NK-92 treated with Interleukin-12 subunit alpha and Interleukin-12 subunit beta, amount 100 ng/mL, for 24 hours (cell line): ENCODE measurements at places on chromosomes 7 and 10.

DNA sequence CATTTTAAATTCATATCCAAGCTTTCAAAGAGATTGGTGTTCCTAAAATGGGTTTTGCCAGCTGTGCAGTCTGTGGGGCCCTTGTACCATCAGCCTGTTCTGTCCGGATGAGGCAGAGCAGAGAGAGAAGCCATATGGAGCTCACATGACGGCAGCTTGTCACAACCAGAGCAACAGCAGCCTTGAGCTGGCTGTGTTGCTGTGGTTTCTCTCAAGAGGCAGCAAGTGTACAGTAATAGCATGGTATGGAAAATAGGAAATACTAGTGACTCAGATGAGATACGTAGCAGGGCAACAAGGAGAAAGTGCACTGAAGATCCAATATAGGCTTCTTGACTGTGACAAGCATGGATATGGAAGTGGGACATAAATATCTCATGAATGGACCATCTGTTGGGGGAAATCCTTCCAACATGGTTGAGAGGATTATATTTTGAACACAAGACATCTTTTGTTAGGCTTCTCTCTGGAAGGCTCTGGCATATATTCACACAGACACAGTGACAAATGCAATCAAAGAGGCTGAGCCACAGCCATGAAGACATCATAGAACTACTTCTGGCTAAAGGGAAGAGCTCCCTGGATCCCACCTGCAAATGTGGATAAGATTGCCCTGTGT, 251.0 kb upstream of the TAC1 start:
- no peak for DNase-seq

GRCh38 chr10:63027531-63027930, 105.6 kb upstream of the NRBF2 start:
- no peak for DNase-seq

- DNase-seq = no peak
Observed at GRCh38 chr7:106346167-106346677, 61.4 kb upstream of the NAMPT start.

DNA sequence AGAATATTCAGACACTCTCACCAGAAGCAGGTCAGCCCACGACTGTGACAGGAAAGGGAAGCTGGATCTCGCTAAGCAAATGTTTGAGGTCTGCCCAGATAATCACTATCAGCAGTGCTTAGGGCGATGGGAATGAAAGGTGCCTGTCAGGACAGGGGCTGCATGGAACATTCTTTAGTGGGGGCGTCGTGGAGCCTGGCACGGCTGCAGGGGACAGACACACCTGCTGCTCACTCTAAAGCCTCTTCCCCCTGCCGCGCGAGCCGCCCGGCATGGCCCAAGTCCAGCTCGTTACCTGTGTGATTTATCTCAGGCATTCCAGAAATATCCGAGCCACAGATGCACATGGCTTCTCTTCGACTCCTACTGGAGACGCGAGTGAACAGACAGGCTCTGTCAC, 235.5 kb downstream of the GLRX3 start:
- DNase-seq = no peak

DNA sequence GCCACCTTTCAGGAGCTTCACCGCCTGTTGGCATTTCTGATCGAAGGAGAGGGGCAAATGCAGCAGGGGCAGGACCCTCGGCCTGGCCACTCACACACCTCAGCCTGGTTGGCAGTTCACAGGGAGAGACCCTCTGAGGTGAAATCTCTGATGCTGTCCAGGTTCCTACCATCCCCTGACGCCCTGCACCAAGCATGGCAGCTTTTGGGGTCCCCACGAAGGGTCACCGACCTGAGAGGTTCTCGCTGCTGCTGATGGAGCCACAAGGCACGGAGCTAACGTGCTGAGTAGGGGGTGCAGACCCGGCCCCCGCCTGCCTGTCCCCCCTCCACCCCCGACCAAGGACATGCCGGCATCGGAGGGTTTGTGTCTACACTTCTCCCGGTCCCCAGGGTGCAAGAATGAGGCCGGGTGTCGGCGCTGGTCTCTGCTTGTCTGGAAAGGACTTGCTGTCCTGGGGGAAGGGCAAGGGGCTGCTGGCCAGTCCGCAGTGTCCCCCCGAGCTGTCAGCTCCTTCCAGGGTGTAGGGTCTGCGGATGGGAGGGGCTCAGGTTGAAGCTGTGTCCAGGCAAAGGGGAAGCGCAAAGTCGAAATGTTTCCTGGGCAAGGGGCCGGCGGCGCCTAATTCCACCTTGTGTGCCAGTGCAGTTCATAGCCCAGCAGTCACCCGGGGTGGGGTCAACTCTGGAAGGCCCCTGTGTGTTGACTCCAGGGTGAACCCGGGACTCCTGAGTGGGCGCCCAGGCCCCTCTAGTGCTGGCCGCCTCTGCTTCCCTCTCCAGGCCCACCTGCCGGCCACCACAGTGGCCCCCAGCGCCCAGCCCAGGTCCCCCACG, 132.6 kb downstream of the DNAJB6 start:
- DNase-seq = no peak

DNA sequence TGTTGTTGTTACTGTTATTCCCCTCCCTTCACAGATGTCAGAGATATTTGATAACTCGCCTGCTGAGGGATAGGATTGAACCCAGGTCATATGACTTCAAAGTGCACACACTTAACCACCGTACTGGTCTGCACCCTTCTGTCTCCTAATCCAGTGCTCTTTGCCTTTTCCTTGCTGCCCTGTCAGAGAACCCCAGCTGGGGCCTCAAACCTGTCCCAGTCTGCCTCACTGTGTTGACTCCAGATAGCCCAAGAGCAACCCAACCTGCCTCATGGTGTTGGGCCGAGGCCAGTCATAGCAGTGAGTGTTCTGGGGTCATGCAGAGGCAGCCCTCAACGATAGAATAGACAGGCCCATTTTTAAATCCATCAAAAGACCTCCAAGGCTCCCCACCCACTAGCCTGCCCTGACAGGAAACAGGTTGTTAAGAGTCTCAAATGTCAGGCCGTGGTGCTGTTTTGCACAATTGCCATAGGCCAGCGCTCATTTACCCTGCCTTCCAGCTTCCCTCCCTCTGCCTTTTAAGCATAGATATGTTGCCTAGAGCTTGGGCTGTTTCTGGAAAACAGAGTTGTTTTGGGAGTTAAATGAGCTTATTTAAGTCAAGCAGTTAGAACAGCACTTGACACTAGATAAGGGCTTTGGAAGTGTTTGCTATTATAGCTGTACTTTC, 37.0 kb upstream of the PDCD4 start:
- no peak for DNase-seq

DNA sequence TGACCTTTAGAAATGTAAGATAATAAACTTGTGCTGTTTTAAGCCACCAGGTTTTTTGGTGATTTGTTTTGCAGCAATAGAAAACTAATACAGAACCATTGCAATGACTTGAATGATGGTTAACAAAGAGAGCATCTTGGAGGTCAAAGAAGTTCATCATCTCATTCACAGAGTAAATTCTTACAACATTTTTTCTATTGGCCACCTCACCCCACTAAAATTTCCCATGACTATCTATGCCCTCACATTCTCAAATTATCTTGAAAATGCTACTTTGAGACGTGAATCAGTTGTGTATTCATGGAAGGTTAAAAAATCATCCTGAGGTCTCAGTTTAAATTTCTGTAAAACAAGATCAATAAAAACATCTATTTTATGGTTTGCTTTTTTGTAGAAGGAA, 754.2 kb downstream of the SORCS1 start:
- DNase-seq = no peak

- DNase-seq = no peak
Observed at GRCh38 chr10:21130108-21130507, 233.0 kb upstream of the NEBL start.

DNA sequence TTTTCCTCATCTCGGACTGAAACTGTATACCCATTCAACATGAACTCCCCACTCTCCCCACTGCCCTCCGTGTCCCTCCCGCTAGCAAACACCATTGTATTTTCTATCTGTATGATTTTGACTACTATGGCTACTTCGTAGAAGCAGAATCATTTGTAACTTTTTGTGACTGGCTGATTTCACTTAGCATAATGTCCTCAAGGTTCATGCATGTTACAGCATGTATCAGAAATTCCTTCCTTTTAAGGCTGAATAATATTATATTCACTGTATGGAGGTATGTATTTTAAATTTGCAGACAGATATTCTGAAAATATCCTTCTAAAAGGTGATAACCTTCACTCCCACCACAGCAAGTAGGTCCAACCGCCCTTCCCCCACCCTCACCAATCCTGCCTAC, 42.9 kb upstream of the MMD2 start:
- no peak for DNase-seq

DNA sequence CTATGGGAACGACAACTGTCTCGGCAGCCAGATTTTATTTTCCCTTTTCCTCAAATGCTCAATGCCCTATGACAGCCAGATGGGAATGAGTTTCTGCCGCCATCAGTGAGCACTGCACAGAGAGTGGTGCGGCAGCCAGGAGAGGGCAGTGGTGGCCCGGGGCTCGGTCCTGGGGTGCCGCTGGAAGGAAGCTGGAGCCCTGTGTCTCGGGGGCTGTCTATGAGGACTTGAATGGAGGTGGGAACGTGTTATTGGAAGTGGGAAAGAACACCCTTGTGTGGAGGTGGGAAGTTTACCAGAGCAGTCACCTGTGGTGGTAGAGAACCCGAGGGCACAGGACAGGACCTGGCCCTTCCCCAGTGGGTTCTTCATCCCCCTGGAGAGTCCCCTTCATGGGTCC, 35.8 kb downstream of the JAKMIP3 start:
- DNase-seq = no peak

- no peak for DNase-seq
Observed at GRCh38 chr10:133174689-133175263, 14.8 kb downstream of the KNDC1 start.

DNA sequence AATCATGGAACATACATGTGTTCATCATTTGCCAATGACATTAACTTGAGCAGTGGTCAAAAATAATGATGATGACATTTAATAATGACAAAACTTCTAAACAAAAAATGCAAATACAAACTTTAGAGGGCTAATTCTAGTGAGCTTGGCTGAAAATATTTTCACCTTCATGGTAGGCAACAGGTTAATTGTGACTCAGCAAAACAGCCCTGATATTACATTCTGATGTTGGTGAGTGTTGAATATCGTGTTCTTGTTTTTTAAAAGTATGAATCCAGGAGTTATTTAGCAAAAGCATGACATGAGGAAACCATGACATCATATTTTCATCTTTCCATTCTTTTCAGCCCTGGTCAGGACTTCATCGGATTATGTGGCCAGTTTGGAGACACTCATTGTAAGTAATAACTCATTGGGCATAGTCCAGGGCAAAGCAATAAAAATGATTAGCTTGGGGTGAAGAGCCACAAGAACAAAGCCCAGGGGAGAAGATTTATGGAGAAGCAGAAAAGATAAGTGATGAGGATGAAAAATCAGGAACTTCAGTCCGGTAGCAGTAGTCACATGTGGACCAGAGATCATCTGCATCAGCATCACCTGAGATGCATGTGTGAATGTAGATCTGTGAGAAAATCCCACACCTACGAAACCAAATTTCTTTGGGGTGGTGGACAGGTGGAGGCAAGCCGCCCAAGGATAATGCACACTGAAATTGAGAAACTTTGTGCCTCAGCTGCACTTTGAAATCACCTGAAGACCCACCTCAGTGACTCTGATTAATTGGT, 46.8 kb upstream of the PRKAR2B start:
- no peak for DNase-seq

DNA sequence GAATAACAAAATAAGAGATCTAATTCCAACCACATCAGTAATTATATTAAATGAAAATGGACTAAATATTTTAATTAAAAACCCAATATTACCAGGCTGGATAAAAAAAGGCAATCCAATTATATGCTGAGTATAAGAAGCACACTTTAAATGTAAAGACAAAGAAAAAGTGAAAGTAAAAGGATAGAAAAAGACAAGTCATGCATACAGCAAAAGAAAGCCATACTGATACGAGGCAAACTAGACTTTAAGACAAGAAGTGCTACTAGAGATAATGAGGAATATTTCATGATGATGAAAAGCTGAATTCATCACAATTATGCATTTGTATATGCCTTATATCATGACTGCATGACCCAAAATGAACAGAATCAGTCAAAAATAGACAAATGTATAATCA, 628.6 kb downstream of the PHTF2 start:
- no peak for DNase-seq

GRCh38 chr7:574661-575395, 55.2 kb upstream of the PDGFA start:
- DNase-seq = no peak

DNA sequence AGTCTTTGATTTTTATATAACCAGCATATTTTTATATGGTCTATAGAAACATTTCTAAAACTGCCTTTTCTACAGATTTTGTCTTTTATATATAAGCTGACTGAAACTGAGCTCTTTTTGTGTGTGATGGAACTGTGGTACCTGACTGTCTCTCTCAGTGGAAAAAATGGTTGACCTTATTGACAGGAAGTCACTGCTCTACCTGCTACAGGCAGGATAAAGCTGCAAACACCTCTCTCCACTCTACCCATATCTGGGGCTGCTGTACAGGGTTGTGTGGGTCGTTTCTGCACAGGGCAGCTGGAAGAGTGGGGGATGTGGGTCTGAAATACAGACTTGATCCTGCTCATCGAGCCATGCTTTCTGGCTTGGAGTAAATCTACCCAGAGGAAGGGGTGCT, 48.5 kb downstream of the BBS9 start:
- DNase-seq = no peak

DNA sequence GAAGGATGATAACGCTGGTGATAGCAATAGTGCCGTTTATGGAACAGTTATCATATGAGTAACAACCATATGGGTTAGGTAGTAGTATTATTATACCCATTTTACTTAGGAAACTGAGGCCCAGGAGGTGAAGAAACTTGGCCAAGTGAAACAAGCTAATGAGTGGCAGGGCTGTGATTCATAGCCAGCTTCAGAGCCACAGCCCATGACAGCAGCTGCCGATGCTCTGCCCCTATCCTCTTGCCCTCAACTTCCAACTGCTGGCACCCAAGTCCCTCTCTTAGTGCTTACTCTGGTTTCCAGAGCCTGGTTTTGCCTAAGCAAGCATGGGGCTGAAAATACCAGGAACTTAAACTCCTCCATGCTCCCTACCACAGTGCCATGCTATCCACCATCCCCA, 12.3 kb downstream of the SH3PXD2A start:
- DNase-seq = no peak

GRCh38 chr10:58660575-58661255, 148.0 kb downstream of the BICC1 start:
- no peak for DNase-seq

DNA sequence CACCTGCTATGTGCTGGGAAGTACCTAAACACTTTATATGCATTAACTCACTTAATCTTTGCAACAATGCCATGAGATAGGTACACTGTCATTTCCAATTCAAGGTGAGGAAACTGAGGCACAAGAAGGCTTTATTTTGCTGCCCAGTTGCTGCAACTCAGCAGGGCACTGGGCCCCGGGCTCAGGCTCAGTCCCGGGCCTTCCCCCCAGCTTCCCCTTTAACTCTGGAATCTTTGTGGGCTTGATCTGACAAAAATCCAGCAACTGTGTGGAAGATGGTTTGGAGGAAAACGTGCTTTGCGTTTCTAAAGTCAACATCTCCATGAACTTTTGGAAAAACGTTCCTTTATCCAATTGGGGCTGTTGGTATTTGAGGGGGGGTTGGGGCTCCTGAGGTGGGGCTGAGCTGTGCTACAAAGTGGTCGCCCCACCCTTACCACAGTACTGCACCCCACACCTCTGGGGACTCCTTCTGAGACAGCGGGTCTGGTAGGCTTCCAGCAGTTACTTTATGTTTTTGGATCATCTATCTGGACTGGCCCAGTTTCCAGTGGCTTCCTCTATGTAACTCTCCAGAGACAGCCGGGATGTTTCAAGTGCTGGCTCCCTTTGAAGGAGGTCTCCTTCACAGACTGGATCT, 40.5 kb upstream of the CAMK1D start:
- no peak for DNase-seq

GRCh38 chr7:150351587-150352194, 10.3 kb upstream of the RARRES2 start:
- no peak for DNase-seq

GRCh38 chr10:50331486-50331885, 80.2 kb upstream of the ASAH2 start:
- no peak for DNase-seq
